ENCODE measurements at places on chromosomes 4 and X.

GRCh38 chr4:10098780-10099160, 17.8 kb downstream of the WDR1 start:
- peak; percentile 29 for DNase-seq

DNA sequence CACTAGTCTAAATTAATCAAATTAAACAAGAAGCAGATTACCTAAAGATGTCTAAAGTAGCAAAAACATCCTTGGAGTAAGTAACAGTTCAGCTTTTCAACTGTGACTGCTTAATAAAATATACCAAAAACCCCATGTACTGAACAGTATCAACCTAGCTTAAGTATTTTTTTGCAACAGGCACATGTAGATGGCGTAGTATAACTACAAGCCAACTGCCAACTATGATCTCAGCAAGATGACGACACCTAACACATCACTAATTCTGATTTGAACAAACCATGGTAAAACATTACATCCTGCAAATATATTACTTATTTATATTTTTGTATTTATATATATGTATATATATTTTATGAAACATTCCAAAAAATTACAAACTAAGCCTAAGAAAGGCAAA, 24.5 kb downstream of the DHX15 start:
- DNase-seq, result peak; percentile 59

GRCh38 chr4:48109413-48110263, 24.4 kb downstream of the TXK start:
- DNase-seq, result peak; percentile 57

DNA sequence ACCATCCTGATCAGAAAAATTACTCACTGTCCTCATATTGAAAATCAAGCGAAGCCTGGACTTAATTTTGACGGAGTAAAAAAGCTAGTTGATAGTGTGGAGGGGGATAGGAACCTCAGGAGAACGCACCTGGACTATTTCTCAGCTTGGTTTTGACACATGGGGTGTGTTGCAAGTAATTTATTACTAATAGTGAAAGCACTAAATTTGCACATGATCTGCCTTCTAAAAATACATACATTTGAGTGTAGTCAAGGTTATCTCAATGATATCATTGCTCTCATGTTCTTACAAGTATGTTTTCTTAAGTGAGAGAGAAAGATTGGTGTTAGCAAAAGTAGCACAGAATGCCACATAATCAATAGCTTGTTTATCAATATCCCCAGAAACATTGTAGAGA, 29.5 kb downstream of the LRIT3 start:
- no peak for DNase-seq

DNA sequence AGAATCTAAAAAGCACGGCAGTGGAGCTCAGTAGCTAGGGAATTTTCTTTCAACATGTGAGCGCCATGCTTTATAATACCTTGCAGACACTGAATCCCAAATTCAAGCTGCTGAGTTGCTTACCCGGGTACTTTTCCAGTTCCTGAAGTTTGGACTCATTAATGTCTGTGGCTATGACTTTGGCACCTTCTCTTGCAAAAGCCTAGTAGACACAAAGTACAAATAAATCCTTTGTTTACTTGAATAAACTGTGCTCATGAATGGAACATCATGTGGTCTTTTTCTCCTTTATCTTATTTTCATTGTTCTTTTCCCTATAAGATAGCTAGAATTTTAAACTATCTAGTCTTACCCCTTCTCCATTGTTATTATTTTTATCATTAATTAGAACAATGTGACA, 4.6 kb downstream of the BDH2 start:
- no peak for DNase-seq

- DNase-seq, result peak; percentile 27
These were observed 11.0 kb upstream of the VSIG1 start for GRCh38 chrX:108033890-108034289.

DNA sequence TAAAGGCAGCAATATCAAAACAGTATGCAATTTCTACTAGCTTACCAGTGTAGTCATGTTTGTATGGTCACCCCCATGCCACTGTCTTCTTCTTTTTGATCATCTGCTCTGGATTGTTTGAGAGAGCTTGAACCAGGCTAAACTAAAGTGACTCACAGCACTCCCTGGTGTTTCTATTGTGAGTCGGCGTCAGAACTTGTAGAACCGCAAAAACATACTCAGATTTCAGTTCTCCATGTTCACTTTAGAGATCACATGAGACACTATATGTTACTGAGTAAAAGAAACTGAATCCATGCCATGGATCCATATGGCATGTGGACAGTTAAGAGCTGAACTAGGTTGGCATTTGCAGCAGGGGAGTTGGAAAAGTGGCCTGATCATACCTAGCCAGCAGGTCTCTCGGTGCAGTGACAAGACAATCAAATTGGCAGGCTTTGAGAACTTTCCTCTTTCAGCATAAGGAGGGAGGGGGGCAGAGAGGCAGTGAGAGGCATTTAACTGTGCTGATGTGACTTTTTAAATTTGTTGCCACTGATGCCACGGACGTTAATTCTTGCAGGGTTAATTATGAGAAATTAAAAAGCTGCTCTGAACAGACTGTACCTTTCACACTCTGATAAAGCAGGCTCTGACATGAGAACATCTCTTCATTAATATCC, 88.4 kb downstream of the AFF2 start:
- DNase-seq, result peak; percentile 11

GRCh38 chr4:70687392-70687791, 940 bp upstream of the UTP3 start:
- DNase-seq, result no peak

DNA sequence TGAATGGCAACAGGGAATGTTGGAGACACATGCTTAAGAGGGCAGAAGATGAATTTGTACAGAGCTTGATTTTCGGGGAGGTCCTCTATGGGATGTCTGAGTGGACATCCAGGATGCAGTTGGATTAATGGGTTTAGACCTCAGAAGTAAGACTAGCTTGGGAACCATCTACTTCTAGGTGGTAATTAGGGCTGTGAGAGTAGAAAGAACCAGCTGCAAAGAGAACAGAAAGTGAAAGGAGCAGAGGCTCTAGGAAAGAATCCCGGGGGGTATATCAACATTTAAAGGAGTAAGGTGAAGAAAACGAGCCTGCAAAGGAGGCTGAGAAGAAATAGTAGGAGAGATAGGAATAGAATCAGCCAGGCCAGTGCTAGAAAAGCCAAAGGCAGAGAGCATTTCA, 29.0 kb upstream of the NKRF start:
- no peak for DNase-seq

- no peak for DNase-seq
These were observed 35.5 kb upstream of the PLS3 start for GRCh38 chrX:115525486-115525885.

- no peak for DNase-seq
These were observed 2.3 kb upstream of the MSX1 start for GRCh38 chr4:4857001-4857808.

GRCh38 chrX:129748305-129748704, 9.5 kb downstream of the XPNPEP2 start:
- peak; percentile 98 for DNase-seq

GRCh38 chr4:129899849-129900248, 803.9 kb downstream of the C4orf33 start:
- DNase-seq, result no peak

DNA sequence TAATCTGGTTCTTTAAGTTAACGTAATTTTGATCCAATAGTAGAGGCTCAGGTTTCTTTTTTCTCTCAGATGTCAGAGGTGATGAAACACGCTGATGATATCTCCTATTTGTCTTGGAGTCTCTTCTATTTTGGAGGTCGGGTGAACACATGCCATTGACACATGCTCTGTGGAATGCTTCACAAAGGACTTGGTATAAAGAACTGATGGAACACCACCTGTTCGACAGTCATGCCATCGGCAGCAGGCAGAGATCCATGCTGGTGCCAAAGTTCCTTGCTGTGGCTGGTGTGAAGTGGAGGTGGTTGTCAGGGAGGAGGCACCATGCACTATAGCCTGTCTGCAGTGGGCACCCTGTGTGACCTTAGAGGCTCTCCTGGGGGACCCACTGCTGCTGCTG, 94.9 kb downstream of the ATP8A1 start:
- DNase-seq, result no peak

All from fibroblast of the aortic adventitia (primary cell).